ENCODE measurements at places on chromosomes 4 and X. TPM values are rescaled to one million over a fixed set of nuclear protein-coding genes. Genes with fewer than 3 reads are reported as not detected.

DNA sequence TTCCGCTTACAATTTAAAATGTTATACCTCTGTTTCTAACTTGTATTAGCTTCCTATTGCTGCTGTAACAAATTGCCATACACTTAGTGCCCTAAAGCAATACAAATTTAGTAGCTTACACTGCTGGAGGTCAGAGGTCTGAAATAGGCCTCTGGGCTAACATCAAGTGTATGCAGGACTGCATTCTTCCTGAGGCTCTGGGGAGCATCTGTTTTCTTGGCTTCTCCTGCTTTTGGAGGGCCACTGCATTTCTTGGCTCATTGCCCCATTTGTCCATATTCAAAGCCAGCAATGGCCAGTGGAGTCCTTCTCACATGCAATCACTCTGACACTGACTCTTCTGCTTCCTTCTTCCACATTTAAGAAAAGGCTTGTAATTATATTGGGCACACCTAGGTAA lies 639.8 kb upstream of the INTU start:
- H3K4me1 ChIP-seq: no peaks in the 10 kb centered on the region
- H3K27me3 ChIP-seq: no peaks in the 10 kb centered on the region
- no peak for DNase-seq
- no peak overlapping the region for H3K4me3 ChIP-seq

POU3F4 gene
- total RNA-seq: not detected

MAML3 gene
- total RNA-seq: 0.13 TPM

F8A1 gene
- 5.0 TPM for total RNA-seq

CFP gene
- total RNA-seq: not detected

DNA sequence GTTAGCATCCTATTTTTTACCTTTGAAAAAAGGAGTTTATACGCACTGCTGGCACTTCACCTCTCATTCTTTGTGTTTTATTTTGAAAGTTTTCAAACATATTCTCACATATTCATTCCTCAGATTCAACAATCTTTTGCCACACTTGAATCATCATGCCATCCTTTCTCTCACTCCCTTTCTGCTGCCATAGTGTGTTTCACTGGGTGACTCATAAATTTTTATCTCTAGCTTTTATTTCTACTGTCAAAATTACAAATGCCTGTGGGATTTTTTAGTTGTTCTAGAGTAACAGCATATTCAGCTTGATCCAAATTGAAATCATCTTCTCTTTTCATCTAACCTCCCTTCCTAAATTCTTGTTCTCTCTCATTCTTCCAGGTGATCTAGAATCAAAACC lies 28.0 kb downstream of the MFSD8 start:
- H3K27ac ChIP-seq: no peak overlapping the region
- no peaks in the 10 kb centered on the region for H3K27me3 ChIP-seq
- no peaks in the 10 kb centered on the region for H3K36me3 ChIP-seq
- H3K4me1 ChIP-seq: peaks cover 3% of the 10 kb centered on the region
- H3K4me3 ChIP-seq: no peak overlapping the region

- no peak overlapping the region for H3K27ac ChIP-seq
- no peaks in the 10 kb centered on the region for H3K4me1 ChIP-seq
- H3K36me3 ChIP-seq: no peaks in the 10 kb centered on the region
Observed at GRCh38 chr4:38015886-38016515, 55.8 kb downstream of the PTTG2 start.

XK gene
- total RNA-seq: not detected

GRCh38 chrX:154549766-154550165 lies 2.3 kb downstream of the IKBKG start:
- no peak for DNase-seq
- no peaks in the 10 kb centered on the region for H3K27me3 ChIP-seq
- no peak overlapping the region for H3K4me3 ChIP-seq

DNA sequence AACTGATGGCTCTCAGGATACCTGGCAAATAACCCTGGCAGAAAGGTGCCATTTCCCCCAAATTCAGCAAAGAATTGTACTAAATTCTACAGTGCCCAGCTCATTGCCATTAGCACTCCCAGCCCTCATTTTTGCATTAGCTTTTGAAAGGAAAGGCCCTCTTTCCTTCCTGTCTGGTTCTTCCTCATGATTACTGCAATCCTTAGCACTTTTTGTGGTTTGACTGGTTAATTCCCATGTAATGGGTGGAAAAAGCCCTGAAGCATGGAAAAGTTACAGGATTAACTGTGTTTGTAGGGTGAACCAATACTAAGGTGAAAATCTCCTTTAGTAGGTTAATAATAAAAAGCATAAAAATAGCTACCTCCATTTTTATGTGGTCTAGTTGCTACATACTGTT lies 139.5 kb downstream of the NPNT start:
- no peak overlapping the region for H3K4me3 ChIP-seq
- no peak for DNase-seq
- H3K4me1 ChIP-seq: peaks cover 64% of the 10 kb centered on the region
- no peaks in the 10 kb centered on the region for H3K27me3 ChIP-seq
- H3K27ac ChIP-seq: peak overlapping the region; percentile 21
- no peaks in the 10 kb centered on the region for H3K36me3 ChIP-seq

DNA sequence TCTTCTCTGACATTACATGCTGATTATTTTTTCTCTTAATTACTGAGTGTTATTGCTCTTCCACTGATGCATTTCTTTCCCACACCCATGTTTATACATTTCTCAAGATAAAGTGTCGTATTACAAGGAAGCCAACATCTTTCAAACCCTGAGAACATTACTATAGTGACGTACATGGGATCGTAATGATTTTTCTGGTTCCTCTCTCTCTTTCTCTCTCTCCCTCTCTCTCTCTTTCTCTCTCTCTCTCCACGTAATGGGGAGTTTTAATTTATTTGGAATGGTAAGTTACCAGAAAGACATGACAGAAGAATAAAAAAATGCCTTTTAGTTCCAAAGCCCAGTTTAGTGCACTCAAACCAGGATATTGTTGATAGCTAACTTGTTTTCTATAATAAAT lies 40.4 kb upstream of the MAPK10 start:
- no peaks in the 10 kb centered on the region for H3K27me3 ChIP-seq
- H3K36me3 ChIP-seq: no peaks in the 10 kb centered on the region
- DNase-seq: no peak
- H3K4me3 ChIP-seq: no peak overlapping the region
- H3K27ac ChIP-seq: no peak overlapping the region
- no peaks in the 10 kb centered on the region for H3K4me1 ChIP-seq

GRCh38 chr4:111748157-111748556 lies 397.1 kb upstream of the FAM241A start:
- H3K27ac ChIP-seq: no peak overlapping the region
- H3K4me1 ChIP-seq: peaks cover 7% of the 10 kb centered on the region
- H3K27me3 ChIP-seq: no peaks in the 10 kb centered on the region
- no peak overlapping the region for H3K4me3 ChIP-seq

CSAG1 gene
- not detected for total RNA-seq

RRH gene
- total RNA-seq: 0.22 TPM

DNA sequence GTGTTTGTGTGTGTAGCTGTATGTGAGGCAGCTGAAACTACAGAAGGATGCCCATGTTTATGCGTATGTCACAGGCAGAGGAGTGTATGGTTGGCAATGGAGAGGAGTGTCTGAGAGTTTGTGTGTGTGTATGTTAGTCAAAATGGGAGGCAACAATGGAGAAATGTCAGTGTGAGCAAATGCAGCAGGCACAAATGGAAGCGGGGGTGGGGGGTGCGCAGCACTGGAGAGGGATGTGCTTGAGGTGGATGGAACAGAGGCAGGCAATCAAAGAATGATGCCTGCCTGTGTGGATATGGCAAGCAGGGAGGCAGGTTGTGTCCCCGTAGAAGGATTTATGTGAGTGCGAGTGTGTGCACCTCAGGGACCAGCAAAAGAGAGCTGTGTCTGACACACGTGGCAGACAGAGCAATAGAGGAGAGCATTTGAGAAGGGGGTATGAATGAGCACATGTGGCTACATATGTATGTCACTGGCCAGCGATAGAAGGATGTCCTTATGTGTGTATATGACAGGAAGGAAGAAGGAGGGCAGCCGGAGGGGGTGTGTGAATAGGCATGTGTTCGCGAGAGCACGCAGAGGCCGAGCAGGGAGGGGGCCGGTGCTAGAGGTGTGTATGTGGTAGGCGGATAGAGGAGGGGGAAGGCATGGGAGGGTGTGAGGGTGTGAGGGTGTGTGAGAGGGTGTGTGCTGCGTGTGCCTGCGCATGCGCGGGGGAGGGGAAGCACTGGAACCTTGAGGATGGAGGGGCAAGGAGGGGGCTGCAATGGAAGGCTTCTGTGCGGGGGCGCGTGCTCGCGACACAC lies 1.1 kb downstream of the PJA1 start:
- H3K4me3 ChIP-seq: no peak overlapping the region
- no peaks in the 10 kb centered on the region for H3K4me1 ChIP-seq
- no peaks in the 10 kb centered on the region for H3K36me3 ChIP-seq
- H3K27ac ChIP-seq: no peak overlapping the region

GRCh38 chr4:102584091-102584490 lies 82.9 kb downstream of the NFKB1 start:
- H3K27me3 ChIP-seq: no peaks in the 10 kb centered on the region
- peaks cover 45% of the 10 kb centered on the region for H3K36me3 ChIP-seq
- H3K4me1 ChIP-seq: peaks cover 13% of the 10 kb centered on the region
- no peak for DNase-seq

ADAM29 gene
- not detected for total RNA-seq

DNA sequence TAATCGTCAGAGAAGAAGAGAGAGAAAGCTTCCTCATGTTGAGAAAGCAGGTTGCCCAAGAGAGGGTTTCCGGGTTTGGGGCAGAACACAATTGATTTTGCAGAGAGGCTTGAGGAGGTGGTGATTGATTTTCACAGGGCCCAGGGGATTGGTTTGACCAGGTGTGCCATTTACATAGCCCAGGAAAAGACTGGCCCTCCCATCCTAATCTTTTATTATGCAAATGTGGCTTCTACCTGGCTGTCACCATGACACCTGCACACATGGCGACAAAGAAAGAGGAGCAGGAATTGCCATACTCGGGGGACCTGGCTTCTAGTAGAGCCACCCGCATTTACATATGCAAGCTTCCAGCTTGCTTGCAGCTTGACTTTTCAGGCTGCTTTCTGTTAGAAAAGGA lies 405.3 kb downstream of the PPP4R3C start:
- H3K4me1 ChIP-seq: no peaks in the 10 kb centered on the region
- no peaks in the 10 kb centered on the region for H3K36me3 ChIP-seq
- DNase-seq: no peak

CCDC149 gene
- total RNA-seq: 0.21 TPM

- H3K36me3 ChIP-seq: no peaks in the 10 kb centered on the region
- no peak overlapping the region for H3K27ac ChIP-seq
- H3K4me1 ChIP-seq: no peaks in the 10 kb centered on the region
- no peak for DNase-seq
- no peaks in the 10 kb centered on the region for H3K27me3 ChIP-seq
- H3K4me3 ChIP-seq: no peak overlapping the region
Observed at GRCh38 chr4:28385801-28386200, 1525.2 kb downstream of the STIM2 start.

DNA sequence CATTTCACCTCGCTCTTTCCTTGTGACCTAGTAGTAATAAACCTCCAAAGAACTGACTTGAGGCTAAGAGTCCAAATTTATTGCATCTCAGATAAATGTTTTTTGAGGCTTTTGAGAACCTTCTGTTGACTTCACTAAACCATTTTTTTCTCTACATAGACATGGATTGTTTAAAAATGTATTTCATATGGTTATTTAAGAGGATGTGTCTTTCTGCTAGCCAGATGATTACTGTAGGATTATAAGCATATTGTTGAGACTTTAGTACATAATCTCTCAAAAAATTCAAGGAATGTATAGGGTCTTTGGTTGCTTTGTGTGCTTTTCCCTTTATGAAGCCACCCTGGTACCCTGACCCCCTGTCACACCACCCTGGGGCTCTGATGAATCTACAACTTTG lies 44.8 kb downstream of the ATXN3L start:
- H3K4me3 ChIP-seq: no peak overlapping the region
- no peak overlapping the region for H3K27ac ChIP-seq
- DNase-seq: no peak
- no peaks in the 10 kb centered on the region for H3K27me3 ChIP-seq
- H3K4me1 ChIP-seq: no peaks in the 10 kb centered on the region
- H3K36me3 ChIP-seq: no peaks in the 10 kb centered on the region

CFAP47 gene
- not detected for total RNA-seq

MAGEA2 gene
- total RNA-seq: 0.15 TPM

UGT8 gene
- total RNA-seq: not detected

DNA sequence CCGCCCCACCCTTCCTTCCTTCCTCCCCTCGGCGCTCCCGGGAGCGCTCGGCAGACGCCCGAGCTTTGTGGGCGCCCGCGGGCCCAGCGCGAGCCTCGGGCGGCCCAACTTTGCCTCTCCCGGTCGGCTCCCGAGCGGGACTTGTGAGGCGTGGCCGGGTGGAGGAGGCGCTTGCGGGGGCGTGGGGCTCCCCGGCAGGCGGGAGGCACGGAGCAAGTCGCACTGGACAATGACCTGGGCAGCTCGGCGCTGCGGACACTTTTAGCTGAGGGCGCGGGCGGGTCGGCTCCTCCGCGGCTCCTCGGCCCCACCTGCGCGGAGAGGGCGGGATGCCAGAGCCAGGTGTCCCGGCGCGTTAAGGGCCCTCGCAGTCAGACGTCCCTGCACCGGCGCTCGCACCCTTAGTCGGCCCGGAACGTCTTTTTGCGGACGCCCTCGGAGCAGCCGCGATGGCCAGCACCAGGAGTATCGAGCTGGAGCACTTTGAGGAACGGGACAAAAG lies 385 bp downstream of the DCLK2 start:
- no peak overlapping the region for H3K4me3 ChIP-seq
- no peaks in the 10 kb centered on the region for H3K36me3 ChIP-seq
- 0 out of 2 replicates have a peak, but pooled peaks cover 1% of the 10 kb centered on the region for H3K27me3 ChIP-seq
- H3K27ac ChIP-seq: no peak overlapping the region

- H3K36me3 ChIP-seq: no peaks in the 10 kb centered on the region
- no peak for DNase-seq
- H3K4me1 ChIP-seq: peaks cover 27% of the 10 kb centered on the region
- no peak overlapping the region for H3K27ac ChIP-seq
- H3K4me3 ChIP-seq: no peak overlapping the region
- no peaks in the 10 kb centered on the region for H3K27me3 ChIP-seq
Observed at GRCh38 chr4:110130576-110131358, 67.6 kb downstream of the ELOVL6 start.

DNA sequence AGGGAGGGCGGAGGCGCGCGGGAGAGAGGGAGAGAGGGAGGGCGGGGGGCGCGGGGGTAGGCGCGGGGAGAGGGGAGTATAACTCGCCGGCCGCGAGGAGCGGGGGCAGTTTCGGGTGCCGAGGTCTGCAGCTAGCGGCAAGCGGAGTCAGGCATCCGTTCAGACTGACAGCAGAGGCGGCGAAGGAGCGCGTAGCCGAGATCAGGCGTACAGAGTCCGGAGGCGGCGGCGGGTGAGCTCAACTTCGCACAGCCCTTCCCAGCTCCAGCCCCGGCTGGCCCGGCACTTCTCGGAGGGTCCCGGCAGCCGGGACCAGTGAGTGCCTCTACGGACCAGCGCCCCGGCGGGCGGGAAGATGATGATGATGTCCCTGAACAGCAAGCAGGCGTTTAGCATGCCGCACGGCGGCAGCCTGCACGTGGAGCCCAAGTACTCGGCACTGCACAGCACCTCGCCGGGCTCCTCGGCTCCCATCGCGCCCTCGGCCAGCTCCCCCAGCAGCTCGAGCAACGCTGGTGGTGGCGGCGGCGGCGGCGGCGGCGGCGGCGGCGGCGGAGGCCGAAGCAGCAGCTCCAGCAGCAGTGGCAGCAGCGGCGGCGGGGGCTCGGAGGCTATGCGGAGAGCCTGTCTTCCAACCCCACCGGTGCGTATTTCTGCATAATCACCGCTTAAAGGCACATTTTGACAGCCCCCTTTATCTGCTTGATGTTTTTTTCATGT lies at the start of gene POU4F2:
TSS of gene POU4F2 (plus strand) at position 108 of the 720 bp plus-strand sequence. CDS start at position 356, 248 bp downstream.
- no peak within 1 kb of the TSS for H3K4me3 ChIP-seq
- no peak within 1 kb of the TSS for H3K27ac ChIP-seq
- no peaks in the 10 kb centered on the region for H3K27me3 ChIP-seq
- no peaks in the 10 kb centered on the region for H3K4me1 ChIP-seq
- no peak for DNase-seq

GRCh38 chr4:107757283-107757682 lies 37.2 kb upstream of the PAPSS1 start:
- no peak overlapping the region for H3K4me3 ChIP-seq
- no peak for DNase-seq
- H3K4me1 ChIP-seq: peaks cover 20% of the 10 kb centered on the region
- H3K36me3 ChIP-seq: no peaks in the 10 kb centered on the region
- no peak overlapping the region for H3K27ac ChIP-seq

Measured in HepG2 (cell line).